ENCODE measurements at places on chromosomes 3 and 15.

GRCh38 chr15:76340803-76341365, 4.3 kb downstream of the ISL2 start:
- DNase-seq: no peak

DNA sequence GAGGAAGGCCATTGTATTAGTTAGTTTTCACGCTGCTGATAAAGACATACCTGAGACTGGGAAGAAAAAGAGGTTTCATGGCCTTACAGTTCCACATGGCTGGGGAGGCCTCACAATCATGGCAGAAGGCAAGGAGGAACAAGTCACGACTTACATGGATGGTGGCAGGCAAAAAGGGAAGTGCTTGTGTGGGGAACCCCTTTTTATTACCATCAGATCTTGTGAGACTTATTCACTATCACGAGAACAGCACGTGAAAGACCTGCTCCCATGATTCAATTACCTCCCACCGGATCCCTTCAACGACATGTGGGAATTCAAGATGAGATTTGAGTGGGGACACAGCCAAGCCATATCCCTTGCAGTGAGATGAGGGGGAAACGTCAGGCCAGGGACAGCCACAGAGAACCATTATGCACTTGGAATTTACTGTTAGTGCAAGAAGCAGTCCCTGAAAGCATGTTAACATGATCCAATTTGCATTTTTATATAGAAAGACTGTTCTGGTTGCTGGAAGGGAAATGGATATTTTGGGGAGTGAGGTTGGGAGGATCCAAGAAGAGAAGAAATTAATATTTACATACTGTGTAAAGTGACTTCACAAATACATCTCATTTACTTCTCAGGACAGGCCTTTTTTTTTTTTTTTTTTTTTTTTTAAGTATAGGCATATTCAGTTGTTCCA, 87.1 kb downstream of the ARNT2 start:
- DNase-seq: no peak

DNA sequence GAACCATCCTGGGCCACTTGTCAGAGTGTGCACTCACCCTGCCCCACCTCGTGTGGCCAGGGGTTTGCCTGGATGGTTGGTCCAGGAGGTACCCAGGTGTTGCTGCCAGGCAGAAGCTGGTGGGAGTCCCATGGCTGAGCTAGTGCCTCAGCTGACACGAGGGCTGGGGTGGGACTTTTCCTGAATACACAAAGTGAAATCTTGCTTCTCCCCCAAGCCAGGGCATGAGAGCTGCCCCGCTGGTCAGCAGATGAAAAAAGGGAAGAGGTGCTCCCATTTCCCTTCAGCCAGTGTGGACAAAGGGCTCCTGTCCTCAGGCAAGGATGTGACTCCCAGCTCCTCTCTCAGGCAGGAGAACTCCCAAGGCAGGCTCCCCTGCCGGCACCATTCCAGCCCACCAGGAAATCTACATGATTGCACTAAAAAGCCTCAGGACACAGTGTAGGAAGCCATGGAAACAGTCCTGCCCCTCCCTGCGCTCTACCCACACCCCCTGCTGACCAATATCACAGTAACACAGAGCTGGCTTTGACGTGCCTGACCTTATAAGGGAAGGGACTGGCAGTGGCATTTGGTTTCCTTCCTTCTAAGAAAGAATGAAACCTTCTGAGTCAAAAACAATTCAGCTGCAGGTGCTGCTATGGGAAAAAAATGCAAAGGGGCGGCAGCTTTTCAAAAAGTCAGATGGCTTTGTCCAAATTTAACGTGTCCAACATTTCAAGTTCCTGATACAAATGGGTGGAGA, 33.9 kb downstream of the MYO5C start:
- DNase-seq: peak; percentile 93

DNA sequence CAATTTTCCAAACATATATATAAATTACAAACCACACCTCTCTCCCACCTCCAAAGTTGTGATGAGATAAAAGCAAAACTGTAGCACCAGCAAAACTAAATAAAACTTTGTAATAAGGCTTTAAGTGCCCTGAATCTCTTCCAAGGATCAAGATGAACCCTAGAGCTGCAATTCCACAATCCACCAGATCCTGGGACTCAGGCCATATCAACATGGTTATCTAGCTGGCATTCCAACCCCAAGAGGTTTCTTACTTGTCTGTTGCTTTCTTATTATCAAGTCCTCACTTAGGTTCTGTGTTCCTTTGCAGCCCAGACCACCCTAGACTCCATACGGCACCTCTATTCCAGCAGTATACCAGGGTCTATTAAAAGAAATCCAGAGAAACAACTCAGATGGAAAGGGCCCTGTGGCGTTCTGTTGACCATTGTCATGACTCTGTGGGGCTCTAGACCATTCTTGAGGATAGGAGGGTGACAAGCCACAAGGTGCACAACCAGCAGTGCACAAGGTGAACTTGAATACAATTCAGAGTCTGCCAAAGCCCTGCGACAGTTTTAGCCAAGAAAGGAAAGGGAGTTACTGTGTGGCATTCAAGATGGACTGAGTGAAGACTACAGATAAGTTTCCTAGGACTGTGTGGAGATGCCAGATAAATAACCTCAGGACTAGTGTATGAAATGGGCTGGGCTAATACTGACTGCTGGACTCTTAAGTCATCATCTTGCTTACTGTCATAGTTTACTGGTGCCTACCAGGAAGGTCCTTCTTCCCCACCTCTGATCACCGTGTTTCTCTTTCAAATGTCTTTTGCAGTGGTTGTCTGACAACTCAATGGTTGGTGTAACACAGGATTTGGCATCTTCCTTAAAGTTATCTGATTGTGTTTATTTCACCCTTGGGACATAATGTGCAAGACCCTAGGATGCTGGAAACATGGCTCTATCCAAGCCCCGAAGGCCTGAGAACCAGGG, 27.2 kb downstream of the ACKR2 start:
- DNase-seq: no peak

Data from glomerular endothelial cell (primary cell).